ENCODE measurements at places on chromosomes 7 and 10. TPM values are rescaled to one million over a fixed set of nuclear protein-coding genes. Genes with fewer than 3 reads are reported as not detected.

SH3PXD2A gene
- 7.0 TPM for total RNA-seq

GRCh38 chr7:126699707-126700106, 553.0 kb downstream of the GRM8 start:
- H3K4me3 ChIP-seq, result no peak overlapping the region
- no peaks in the 10 kb centered on the region for H3K27me3 ChIP-seq
- DNase-seq, result no peak
- no peak overlapping the region for H3K27ac ChIP-seq
- H3K36me3 ChIP-seq, result no peaks in the 10 kb centered on the region

GRCh38 chr10:79068562-79069324, at the start of gene ZMIZ1:
Gene ZMIZ1, plus strand, starts transcription at chr10:79068966. Its CDS starts 132,667 bp downstream, at chr10:79201633.
- no peaks in the 10 kb centered on the region for H3K27me3 ChIP-seq
- H3K4me3 ChIP-seq, result peak within 1 kb of the TSS; percentile 82
- H3K4me1 ChIP-seq, result peaks cover 63% of the 10 kb centered on the region
- H3K27ac ChIP-seq, result peak within 1 kb of the TSS; percentile 45
- no peaks in the 10 kb centered on the region for H3K36me3 ChIP-seq
- DNase-seq, result peak; percentile 82

- DNase-seq, result peak; percentile 88
- H3K27ac ChIP-seq, result peak overlapping the region; percentile 84
- peak overlapping the region; percentile 24 for H3K4me3 ChIP-seq
- H3K36me3 ChIP-seq, result peaks cover 13% of the 10 kb centered on the region
- H3K27me3 ChIP-seq, result no peaks in the 10 kb centered on the region
- peaks cover 48% of the 10 kb centered on the region for H3K4me1 ChIP-seq
These were observed 202.7 kb downstream of the FAM107B start for GRCh38 chr10:14571866-14572507.

GRCh38 chr10:80462299-80462980, 8.3 kb downstream of the TSPAN14 start:
- H3K27me3 ChIP-seq, result no peaks in the 10 kb centered on the region
- no peak for DNase-seq
- peaks cover 5% of the 10 kb centered on the region for H3K36me3 ChIP-seq
- peaks cover 99% of the 10 kb centered on the region for H3K4me1 ChIP-seq
- no peak overlapping the region for H3K4me3 ChIP-seq

- no peaks in the 10 kb centered on the region for H3K27me3 ChIP-seq
- H3K27ac ChIP-seq, result no peak overlapping the region
- no peaks in the 10 kb centered on the region for H3K36me3 ChIP-seq
- no peak for DNase-seq
- H3K4me3 ChIP-seq, result no peak overlapping the region
These were observed 59.7 kb downstream of the ZNF467 start for GRCh38 chr7:149713731-149714068.

Measured in natural killer cell (primary cell).